Stimulated activated CD4-positive, alpha-beta T cell treated with anti-CD3 and anti-CD28 coated beads, Interleukin-12 subunit alpha, Interleukin-12 subunit beta, amount 100 ng/mL, for 48 hours (primary cell): ENCODE measurements at places on chromosomes 12 and 14.

- DNase-seq: no peak
Measured at GRCh38 chr14:44914849-44915248, 46.9 kb downstream of the KLHL28 start.

- DNase-seq: no peak
Measured at GRCh38 chr12:68231229-68231628, 5.6 kb upstream of the IL26 start.

DNA sequence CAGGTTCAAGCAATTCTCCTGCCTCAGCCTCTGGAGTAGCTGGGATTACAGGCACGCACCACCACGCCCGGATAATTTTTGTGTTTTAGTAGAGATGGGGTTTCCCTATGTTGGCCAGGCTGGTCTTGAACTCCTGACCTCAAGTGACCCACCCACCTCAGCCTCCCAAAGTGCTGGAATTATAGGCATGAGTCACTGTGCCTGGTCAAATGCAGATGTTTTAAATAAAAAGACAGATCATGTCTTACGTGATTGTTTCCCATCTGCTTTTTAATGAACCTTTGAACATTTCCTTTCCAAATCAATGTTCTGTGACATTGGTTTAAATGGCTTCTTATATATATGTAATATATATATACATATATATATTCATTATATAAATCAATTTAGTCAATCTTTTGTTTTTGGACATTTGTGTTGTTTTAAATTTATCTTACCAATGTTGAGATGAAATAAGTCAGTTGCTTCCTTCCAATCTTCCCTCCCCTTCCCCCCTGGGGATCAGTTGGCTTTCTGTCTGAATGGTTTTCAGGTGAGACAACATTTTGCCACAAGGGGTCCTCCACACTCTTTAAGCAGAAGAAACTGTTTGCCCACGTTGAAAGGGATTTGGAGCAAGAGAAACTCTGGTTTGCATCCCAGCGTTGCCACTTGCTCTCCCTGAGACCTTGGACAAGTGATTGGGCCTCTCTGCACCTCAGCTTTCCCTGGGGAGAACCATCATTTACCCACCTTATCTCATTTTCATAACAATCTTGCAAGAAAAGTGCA is 47.6 kb upstream of the RBM19 start:
- no peak for DNase-seq

DNA sequence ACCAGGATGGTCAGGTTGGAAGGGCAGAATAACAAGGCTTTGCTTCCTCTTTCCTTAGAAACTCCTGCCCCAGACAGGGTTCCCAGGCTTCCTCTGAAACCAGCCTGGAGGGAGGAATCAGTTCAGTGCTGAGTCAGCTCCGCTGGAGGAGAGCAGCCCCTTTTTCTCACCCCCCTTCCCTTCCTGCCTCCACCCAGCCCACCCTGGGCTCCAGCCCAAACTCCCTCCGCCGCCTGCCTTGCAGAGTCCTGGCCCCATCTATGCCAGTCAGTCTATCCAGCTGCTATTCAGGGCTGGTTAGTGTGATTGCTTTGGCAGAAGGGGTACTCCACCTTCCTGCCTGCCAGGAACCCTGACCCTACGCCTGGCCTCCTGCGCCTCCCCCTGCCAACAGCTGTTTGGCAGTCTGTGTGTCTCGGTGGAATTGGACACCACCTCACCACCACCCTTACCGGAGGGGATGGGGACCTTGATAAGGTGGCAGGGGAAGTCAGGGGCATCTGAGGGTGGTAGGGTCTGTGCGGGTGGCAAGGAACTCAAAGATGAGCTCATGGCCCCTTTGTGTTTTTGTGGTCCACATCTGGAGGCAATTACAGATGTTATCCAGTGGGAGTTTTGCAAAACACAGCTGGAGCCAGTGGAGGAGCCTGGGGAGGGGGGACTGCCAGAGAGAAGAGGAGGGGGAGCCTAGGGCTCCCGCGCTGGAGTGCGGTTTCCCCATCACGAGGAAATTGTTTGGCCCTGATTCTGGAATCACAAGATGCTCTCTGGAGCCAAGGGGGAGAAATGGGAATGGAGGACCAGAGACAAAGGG is 12.2 kb downstream of the MMP14 start:
- no peak for DNase-seq

DNA sequence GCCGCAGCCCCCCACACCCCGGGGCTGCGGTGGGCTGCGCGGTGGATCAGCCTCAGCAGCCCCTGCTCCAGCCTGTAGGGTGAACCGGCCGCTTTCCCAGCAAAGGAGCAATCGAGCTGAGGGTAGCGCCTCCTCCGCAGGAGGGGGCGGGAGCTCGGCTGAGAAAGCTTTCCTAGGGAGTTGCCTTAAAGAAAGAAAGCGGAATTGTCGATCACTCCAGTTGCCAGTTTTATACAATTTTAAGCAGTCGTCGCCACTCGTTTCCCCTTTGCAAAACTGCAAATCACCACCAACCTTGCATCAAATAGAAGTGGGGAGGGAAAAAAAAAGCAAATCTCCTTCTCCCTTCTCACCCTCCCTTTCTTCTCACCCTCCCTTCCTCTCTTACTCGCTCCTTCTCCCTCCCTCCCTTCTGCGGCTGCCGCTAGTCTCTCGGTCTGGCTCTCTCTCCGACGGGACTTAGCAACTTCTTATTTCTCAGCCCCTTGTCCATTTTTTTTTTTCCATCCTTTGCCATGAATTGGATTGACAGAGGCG is at the start of gene PDE3A:
TSS of gene PDE3A (plus strand) at position 424 of the 537 bp plus-strand sequence. CDS start 748 bp downstream, outside the sequence.
- DNase-seq: no peak

DNA sequence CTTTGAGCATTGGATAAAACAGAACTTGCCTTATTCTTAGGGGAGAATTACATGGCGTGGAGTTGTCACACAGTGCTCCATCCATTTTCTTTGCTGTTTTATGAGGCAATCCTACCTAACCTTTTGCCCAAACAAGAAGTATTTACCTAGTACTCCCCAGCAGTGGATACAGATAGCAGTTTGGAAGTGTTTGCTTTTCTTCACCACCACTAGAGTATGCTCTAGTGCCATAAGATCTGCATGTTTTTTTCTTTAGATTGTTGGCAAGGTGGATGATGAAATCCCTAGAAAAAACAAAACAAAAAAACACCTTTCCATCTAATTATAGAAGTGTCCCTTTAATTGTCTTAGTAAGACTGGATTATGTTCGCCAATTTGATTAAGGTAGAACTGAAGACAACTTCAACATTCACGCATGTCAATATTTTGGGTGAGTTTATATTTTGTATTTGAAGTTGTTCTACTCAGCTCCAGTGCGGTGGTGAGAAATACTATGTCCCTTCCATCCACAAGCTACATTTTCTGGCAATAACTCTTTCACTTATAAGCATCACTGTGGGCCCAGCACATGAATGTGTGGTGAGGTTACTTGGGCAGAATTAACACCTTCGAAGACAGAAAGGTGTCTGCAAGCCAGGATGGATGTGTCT is 23.6 kb upstream of the TMEM260 start:
- DNase-seq: no peak
